Stimulated activated CD4-positive, alpha-beta T cell treated with anti-CD3 and anti-CD28 coated beads, Interleukin-4, amount 100 ng/mL, for 48 hours (primary cell): ENCODE measurements at places on chromosomes 13 and 19.

DNA sequence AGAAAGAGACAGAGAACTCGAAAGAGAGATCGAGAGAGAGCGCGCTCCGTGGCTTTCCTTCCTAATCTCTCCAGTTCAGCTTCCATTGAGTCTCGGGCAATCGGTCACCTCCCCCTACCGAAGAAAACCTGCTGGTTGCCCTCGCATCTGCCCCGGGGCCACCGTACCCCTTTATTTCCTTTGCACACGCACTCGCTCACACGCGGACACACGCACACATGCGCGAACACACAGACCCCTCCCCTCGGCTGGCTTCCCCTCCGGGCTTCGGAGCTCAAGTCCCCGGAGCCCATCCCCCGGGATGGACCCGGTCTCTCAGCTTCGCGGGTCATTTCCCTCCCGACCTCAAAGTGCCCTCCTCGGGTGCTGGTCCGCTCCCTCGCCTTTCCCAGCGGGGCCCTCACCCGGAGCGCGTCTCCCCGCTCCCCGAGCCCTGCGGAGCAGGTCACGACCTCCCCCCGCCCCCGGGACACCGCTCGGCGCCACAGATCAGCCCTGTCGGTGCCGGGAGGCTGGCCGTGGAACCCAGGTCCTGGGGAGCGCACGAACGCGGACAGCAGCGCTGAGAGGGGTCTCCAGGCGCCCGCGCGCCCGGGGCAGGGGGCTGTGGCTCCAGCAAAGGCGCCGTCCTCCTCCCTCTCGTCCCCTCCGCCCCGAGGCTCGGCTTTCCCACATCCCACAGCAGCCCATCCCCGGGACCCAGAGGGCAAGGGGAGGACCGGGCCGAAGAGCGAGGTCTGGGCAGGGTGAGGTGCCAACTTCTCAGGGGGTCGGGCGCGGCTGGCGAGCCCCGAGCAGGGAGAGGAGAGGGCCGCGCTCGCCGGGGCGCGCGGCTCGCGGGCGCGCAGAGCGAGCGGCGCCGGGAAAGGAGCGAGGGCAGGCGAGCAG is 1.8 kb downstream of the DACH1 start:
- no peak for DNase-seq

DNA sequence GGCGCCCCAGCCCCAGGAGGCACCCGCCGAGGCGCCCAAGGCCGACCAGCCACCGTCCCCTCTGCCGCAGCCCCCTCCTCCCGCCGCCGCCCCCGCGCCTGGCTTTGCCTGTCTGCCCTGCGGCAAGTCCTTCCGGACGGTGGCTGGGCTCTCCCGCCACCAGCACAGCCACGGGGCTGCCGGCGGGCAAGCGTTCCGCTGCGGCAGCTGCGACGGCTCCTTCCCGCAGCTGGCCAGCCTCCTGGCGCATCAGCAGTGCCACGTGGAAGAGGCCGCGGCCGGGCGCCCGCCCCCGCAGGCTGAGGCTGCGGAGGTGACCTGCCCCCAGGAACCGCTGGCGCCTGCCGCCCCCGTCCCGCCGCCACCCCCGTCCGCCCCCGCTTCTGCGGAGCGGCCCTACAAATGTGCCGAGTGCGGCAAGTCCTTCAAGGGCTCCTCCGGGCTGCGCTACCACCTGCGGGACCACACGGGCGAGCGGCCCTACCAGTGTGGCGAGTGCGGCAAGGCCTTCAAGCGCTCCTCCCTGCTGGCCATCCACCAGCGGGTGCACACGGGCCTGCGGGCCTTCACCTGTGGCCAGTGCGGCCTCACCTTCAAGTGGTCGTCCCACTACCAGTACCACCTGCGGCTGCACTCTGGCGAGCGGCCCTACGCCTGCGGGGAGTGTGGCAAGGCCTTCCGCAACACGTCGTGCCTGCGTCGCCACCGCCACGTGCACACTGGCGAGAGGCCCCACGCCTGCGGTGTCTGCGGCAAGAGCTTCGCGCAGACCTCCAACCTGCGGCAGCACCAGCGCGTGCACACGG is 2.6 kb upstream of the NAT14 start:
- DNase-seq, result no peak

DNA sequence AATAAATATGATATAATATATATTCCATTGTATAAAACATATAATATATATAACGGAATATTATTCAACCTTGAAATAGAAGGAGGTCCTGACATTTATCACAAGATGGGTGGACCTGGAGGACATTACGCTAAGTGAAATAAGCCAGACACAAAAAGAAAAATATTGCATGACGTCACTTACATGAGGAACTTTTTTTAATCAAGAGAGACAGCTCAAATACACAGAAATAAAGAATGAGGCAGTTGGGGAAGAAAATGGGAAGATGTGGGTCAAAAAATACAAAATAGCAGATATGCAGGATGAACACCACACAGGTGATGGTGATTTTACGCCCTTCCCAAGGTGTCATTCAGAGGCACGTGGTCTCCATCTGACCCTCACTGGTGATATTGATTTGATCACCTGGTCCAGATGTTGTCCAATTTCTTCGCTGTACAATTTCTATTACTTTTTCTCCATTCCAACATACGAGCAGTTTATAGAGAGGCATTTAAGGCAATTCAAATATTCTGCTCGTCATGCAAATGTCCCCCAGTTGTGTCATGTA is 513 bp upstream of the ZNF317 start:
- DNase-seq, result no peak

GRCh38 chr19:41694196-41694595 is 6.1 kb upstream of the CEACAM7 start:
- no peak for DNase-seq

- DNase-seq, result no peak
Observed at GRCh38 chr19:54873990-54874389, at the start of gene FCAR. FCAR (plus strand) TSS chr19:54874235; CDS start chr19:54874290, 55 bp downstream.

- DNase-seq, result no peak
Observed at GRCh38 chr13:110471156-110471832, 90.2 kb downstream of the RAB20 start.

- DNase-seq, result no peak
Observed at GRCh38 chr19:51702825-51703574, 9.9 kb downstream of the SPACA6 start.

DNA sequence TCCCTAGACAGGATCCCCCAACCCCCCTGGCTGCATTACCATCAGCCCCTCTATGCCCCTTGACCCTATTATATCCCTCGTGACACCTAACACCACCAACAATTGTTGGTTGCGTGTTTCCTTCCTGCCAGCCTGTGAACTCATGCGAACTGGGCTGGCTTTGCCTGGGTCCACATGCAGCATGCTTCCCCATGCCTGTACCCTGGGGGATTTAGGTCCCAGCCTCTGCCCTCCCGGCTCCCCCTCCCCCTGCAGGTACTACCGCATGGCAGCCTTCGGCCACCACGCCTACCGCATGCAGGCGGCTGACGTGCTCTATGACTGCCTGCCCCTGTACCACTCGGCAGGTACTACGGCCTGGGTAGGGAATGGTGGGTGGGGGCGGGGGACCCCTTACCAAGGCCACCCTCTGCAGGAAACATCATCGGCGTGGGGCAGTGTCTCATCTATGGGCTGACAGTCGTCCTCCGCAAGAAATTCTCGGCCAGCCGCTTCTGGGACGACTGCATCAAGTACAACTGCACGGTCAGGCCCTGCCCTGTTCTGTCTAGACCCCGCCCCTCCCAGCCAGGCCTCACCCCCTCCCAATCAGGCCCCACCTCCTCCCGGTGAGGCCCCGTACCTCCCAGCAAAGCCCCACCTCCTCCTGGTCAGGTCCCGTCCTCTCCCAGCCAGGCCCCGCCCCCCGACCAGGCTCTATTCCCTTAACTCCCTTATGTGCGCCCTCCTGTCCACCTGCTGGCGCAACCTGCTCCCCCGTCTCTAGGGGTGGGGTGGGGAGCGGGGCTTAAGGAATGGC is 18.5 kb downstream of the SLC27A1 start:
- DNase-seq, result peak; percentile 76

DNA sequence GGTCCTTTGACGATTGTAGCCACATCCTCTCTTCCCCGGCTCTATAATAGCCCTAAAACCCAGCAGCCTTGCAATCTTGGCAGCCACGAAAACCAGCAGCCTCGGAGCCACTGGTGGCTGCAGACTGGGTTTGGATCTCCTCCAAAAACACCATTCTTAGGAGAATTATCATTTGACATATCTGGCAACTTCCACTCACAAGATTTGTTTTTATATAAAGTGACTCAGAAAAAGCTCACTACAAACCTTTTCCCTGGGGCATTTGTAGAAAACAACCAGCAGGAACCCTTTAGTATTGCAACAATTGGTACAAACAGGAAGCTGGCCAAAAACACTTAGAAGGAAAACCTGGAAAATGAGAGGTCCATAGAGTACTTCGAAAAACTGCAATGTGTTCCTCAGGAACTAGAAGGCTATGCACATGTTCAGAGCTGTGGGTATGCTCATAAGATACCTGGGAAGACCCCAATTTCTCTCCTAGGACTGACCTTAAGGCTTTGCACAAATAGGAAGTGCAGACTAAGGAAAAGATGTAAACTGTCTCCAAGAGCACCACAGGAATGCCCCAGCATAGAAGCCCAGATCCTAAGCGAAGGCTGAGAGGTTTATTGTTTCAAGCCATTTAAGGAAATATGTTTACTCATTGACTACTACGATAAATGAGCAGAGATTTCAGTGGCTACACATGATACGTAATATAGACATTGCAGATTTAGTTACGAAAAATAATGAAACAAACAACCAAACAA is 71.2 kb downstream of the MYO16 start:
- DNase-seq, result no peak

DNA sequence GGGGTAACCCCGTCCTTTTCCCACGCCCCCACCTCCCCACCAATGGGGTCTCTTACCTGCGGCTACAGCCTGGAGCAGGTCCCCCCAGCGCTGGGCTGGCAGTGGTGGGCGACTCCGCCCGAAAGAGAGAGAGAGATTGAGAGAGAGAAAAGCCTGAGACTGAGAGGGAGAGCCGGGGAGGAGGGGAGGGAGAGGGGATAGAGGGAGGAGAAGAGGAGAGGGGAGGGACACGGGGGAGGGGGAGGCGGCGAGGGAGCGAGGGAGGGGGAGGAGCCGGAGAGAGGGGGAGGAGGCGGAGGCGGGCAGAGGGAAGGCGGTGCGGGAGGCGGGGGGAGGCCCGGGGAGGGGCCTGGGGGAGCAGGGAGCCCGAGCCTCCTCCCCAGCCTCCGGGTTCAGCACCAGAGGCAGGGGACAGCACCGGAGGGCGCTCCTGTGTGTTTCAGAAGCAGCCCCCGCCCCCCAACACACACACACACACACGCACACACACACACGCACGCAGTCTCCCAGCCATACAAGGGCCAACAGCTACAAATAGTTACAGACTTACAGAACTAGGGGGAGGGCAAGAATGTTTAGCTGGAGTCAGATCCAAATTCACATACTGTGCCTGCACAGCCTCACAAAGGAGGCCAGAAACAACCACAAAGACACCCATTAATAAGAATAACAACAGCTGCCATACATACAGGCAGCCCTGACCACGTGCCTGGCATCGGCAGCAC is at the start of gene SLC8A2:
Gene SLC8A2 (minus strand): TSS at position 161 of the 725 bp plus-strand sequence. CDS start 5,490 bp downstream, outside the sequence.
- peak; percentile 42 for DNase-seq

DNA sequence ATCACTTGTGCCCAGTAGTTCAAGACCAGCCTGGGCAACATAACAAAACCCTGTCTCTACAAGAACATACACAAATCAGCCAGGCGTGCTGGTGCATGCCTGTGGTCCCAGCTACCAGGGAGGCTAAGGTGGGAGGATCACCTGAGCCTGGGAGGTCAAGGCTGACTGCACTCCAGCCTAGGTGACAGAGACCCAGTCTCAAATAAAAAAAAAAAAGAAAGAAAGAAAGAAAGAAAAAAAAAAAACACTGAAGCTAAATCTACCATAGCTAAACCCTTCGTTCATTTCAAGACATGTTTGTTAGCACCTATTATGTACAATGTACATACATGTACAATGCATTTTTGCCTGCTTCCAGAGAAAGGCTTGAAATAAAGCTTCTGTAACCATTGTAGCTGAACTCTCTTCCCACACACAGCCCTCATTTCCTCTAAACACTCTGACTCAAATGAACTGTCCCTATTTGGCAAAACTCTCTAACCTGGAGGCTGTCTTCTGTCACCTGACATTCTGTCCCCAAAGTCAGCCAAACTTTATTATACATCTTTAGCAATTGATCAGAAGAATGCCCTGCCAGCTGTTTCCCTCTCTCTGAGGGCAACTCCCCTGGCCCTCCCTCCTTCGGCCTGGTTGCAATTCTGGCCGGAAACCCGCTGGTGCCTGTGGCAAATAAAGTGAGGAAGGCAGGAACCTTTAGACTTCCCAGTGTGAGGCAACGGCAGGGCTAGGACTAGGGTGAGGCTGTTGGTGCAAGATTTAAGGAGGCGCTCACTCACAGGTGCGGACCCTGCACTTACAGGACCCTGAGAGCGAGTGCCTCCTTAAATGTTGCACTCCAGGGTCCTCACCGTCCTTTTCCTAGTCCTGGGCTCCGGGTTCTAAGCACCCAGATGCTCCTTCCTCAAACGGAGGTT is 1.8 kb downstream of the ETHE1 start:
- DNase-seq, result peak; percentile 15

GRCh38 chr19:48487544-48487943 is 18.4 kb downstream of the CYTH2 start:
- DNase-seq, result no peak

DNA sequence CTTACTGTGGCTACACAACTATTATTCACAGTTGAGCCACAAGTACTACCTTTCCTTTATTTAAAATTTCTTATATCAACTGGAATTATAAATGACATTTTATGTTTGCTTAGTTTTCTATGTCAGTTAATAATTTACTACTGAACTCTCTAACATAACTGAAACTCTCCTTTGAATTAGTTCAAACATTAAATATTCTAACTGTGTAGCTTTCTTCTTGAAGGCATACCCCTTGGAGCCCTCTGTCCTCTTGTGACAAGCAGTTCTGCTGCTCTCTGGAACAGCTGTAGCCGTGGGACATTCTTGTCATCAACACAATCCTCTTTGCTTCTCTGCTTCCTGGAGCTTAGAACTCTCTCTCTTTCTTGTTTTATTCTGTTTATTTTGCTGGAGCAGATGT is 244.8 kb downstream of the NHLRC3 start:
- no peak for DNase-seq

DNA sequence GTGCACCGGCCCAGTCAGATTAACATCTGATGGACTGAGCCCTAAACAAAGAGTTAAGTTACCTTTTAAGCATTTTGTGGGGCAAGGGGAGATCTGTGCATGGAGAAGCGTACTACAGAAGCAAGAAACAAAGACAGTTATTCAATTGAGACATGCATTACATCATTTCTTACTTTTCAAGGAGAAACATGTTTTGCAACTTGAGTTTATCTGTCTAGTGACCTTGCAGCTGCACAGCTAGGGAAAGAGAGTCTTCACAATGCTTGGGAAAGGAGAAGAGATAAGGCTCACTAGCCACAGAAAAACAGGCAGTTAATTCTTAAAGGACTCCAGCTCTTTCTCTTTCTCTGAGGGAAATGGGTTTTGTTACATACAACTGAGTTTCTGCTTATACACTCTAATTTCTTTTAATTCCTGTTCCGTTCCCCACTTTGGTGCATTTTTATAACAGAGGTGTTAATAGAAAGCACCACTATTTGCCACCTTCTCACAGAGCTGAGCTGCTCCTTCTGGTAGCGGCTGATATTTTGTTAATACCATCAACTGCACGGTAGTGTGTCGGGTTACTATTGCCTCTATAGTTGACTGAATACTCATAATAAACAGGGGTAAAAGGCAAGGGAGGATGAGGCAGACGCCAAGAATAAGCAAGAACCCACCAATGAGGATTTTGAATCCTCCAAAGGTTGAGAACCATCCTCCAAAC is 55.9 kb downstream of the ZNF431 start:
- no peak for DNase-seq

- no peak for DNase-seq
Observed at GRCh38 chr13:33321686-33322542, 36.4 kb upstream of the STARD13 start.
